Hepatocyte (in vitro differentiated cells): ENCODE measurements at places on chromosomes 13 and 19. TPM values are rescaled to one million over a fixed set of nuclear protein-coding genes. Genes with fewer than 3 reads are reported as not detected.

- peaks cover 17% of the 10 kb centered on the region for H3K4me1 ChIP-seq
- no peak overlapping the region for H3K4me3 ChIP-seq
- no peaks in the 10 kb centered on the region for H3K27me3 ChIP-seq
- H3K36me3 ChIP-seq = no peaks in the 10 kb centered on the region
- no peak for DNase-seq
- peak overlapping the region; percentile 75 for H3K27ac ChIP-seq
Measured at GRCh38 chr19:42466521-42467182, 23.9 kb upstream of the CXCL17 start.

- no peak overlapping the region for H3K4me3 ChIP-seq
- DNase-seq = no peak
- no peaks in the 10 kb centered on the region for H3K27me3 ChIP-seq
- H3K27ac ChIP-seq = no peak overlapping the region
- H3K4me1 ChIP-seq = no peaks in the 10 kb centered on the region
- H3K36me3 ChIP-seq = no peaks in the 10 kb centered on the region
Measured at GRCh38 chr13:73535341-73535740, 476.5 kb downstream of the KLF5 start.

The CCDC70 gene
- polyA plus RNA-seq = 0.40 TPM in 1 of 2 replicates, not detected in the other

The CEACAM1 gene
- 20.8 and 21.1 TPM in 2 replicates for polyA plus RNA-seq
